ENCODE measurements at places on chromosomes 4 and X.

GRCh38 chr4:95869961-95870500, 30.1 kb downstream of the PDHA2 start:
- DNase-seq = no peak

GRCh38 chrX:140034916-140035315, 69.6 kb upstream of the CXorf66 start:
- no peak for DNase-seq

GRCh38 chr4:157072002-157072401, 3.9 kb upstream of the GLRB start:
- no peak for DNase-seq

DNA sequence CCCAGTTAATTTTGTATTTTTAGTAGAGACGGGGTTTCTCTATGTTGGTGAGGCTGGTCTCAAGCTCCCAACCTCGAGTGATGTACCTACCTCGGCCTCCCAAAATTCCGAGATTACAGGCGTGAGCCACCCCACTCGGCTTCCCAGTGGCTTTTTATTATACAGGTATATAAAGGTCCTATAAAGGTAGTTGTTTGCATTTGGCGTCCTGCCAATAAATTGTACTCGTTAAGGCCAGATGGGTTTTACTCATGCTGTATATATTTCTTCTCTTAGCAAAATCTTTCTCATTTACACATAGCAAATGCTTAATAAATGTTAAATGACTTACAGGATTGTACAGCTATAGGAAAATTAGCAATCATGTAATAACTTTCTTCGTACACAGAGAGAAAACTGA, 6.9 kb downstream of the SHROOM3 start:
- DNase-seq = no peak

GRCh38 chrX:149877636-149878035, 3.3 kb upstream of the MAGEA8 start:
- no peak for DNase-seq

DNA sequence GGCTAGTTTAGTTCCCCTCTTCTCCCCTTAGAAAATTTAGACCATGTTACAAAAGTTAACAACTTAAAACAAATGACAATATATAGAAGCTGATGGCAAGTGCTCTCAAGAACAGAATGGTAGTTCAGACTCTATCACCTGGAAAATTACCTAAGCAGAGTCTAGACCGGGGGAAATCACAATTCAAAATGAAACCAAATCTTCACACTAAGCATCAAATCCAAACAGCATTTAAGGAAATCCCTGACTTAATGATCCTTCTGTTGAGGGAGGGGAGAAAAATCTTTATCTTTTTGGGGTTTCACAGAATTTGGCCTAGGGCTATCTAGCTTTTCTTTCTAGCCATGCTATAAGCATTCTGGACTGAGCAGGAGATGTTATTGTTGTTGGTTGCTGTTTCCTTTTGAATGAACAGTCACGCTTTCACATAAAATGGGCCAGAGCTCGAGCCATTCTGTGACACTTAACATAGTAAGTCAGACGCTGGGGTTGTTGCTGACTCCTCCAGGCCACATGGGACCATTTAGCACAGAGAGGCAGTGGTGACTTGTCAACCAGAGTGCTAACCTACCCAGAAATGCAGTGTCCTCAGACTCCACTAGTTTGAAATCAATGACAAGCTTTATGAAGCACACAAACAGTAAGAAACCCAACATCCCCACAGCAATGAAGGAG, 16.0 kb upstream of the LSM6 start:
- no peak for DNase-seq

GRCh38 chr4:122662701-122663100, 41.8 kb upstream of the IL21 start:
- no peak for DNase-seq

DNA sequence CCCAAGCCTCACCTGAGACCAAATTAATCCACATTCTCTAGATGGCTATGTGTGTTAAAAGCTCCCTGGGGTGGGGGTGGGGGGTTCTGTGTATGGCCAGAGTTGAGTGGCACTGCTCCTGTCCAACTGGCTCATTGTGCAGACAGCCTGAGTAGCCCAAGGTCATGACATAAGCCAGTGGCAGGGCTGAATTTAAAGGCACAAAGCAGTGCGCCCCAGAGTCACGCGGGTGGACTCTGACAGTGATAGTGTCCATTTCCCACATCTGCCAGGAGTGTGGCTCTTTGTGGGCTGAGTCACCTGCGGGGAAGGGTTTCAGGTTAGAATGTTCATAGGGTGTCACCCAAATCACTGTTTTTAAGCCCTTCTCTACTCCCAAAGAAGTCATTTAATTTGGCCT, 45.4 kb downstream of the SCD5 start:
- no peak for DNase-seq

DNA sequence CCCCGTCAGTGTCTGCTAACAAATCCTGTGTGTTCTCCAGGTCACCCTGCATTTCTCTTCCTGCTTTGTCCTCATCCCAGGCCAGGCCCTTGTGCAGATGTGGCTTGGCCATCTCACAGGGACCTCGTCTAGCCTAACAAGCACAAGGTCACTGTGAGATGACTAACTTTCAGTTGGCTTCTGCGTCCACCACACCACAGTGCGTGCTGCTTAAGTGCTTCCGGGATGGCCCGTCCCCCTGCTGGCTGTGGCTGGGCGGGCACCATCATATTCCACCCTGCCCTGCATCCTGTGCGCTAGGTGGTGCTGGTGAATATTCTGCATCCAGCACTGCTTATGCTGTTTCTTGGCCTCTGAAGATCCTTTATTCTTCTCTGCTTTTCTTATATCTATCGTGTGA, 33.8 kb downstream of the RBBP7 start:
- DNase-seq = no peak
